Stimulated activated CD8-positive, alpha-beta memory T cell treated with anti-CD3 and anti-CD28 coated beads, Interleukin-7, amount 100 ng/mL, for 1 hour (primary cell): ENCODE measurements at places on chromosomes 1 and 21.

GRCh38 chr1:38555594-38555993 is 304.0 kb downstream of the RRAGC start:
- no peak for DNase-seq

GRCh38 chr1:210709701-210710100 is 381.0 kb downstream of the HHAT start:
- DNase-seq, result no peak

- DNase-seq, result no peak
These were observed 1.9 kb downstream of the ADARB1 start for GRCh38 chr21:45076245-45076711.

DNA sequence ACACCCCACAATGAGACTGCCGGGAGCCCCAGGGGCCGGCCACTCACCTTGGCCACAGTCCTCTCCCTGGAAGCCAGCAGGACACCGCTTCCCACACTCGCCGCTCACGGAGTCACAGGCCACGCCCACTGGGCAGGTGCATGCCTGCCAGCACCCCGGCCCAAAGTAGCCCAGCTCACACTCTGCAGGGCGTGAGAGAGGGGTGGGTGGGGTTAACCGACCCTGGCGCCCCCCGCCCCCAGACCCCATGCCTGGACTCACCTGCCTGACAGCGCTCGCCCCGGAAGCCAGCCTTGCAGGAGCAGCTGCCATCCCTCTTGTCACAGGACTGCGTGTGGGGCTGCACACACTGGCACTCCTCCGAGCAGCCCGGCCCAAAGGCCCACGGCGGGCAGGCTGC is 50.7 kb downstream of the ARHGEF16 start:
- DNase-seq, result no peak

DNA sequence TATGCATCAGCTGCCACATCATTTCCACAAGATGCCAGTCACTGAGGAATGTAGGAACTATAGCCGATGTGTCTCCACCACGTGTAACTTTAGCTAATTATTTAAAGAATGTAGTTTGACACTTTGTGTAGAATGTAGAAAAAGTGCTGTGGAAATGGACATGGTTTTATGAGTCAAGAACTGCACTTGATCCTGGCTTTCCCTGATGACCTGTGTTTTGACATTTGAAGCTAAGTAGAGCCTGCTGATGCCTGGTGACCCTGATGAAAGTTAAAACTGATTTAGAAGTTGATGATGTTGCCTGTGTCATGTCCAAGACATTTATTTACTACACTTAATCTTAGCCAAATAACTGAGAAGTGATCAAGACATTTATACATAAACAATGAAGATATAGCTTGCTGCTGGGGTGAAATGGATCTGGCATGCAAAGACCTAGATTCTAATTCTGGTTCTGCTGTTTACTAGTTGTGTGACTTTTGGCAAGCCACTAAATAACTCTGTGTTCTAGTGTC is 4.4 kb upstream of the OSBPL9 start:
- no peak for DNase-seq

GRCh38 chr1:156387870-156388173 is 18.8 kb downstream of the RHBG start:
- DNase-seq, result no peak
